ENCODE measurements at places on chromosomes 11 and 22. TPM values are rescaled to one million over a fixed set of nuclear protein-coding genes. Genes with fewer than 3 reads are reported as not detected.

The GP1BB gene
- total RNA-seq = 23.5 TPM

The CCDC87 gene
- total RNA-seq = 0.63 TPM

The HTR3A gene
- 0.63 TPM for total RNA-seq

The OR6T1 gene
- total RNA-seq = not detected

The KCNQ1OT1 gene
- total RNA-seq = 17.2 TPM

The PAMR1 gene
- 0.94 TPM for total RNA-seq

The LDHA gene
- 99.2 TPM for total RNA-seq

The CDC45 gene
- total RNA-seq = 6.6 TPM

The CHRM1 gene
- total RNA-seq = 12.8 TPM

The CCND1 gene
- total RNA-seq = 5.0 TPM

The C22orf23 gene
- total RNA-seq = 0.63 TPM

The FXYD2 gene
- 3.4 TPM for total RNA-seq

The GTSE1 gene
- 3.1 TPM for total RNA-seq

The CD6 gene
- not detected for total RNA-seq

The CCDC89 gene
- 0.63 TPM for total RNA-seq

The SLC36A4 gene
- total RNA-seq = 57.0 TPM

The MB gene
- not detected for total RNA-seq

The MPPED1 gene
- total RNA-seq = 461 TPM

The C11orf65 gene
- 1.6 TPM for total RNA-seq

The GAL3ST3 gene
- total RNA-seq = 17.2 TPM

The MMP12 gene
- total RNA-seq = not detected
